Esophagus muscularis mucosa (tissue), 4 donors: ENCODE measurements at places on chromosomes 1 and 21. TPM values are rescaled to one million over a fixed set of nuclear protein-coding genes. Genes with fewer than 3 reads are reported as not detected.

- DNase-seq = no peak
These were observed 151.1 kb upstream of the KLHDC7A start for GRCh38 chr1:18329469-18330253.

The SGIP1 gene
- 10.6 TPM for total RNA-seq

GRCh38 chr1:205150651-205151428, 29.1 kb upstream of the RBBP5 start:
- DNase-seq = no peak

- no peak for DNase-seq
These were observed 261.9 kb upstream of the DEPDC1 start for GRCh38 chr1:68758666-68759209.

DNA sequence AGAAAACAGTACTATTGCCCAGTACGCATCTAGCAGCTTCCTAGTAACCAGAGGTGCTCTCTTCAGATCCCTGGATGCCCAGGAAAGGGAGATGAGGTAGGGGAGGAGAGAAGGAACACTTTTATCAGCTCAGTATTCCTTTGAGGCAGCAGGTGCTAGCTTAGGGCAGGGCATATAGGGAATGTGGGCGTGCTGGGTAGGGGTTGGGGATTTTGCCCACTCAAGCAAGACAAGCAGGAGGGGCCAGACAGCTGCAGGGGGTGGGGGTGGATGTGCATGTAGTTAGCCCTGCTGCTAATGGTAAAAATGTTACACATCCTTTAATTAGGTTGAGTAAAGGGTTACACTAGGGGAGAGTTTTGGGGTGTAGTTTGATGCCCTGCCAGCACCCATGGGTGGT, 18.1 kb upstream of the AVPR1B start:
- DNase-seq = no peak

GRCh38 chr1:165162671-165163241, 193.8 kb downstream of the LMX1A start:
- DNase-seq = no peak

- no peak for DNase-seq
These were observed 72.7 kb downstream of the SLC66A1 start for GRCh38 chr1:19384772-19385187.

DNA sequence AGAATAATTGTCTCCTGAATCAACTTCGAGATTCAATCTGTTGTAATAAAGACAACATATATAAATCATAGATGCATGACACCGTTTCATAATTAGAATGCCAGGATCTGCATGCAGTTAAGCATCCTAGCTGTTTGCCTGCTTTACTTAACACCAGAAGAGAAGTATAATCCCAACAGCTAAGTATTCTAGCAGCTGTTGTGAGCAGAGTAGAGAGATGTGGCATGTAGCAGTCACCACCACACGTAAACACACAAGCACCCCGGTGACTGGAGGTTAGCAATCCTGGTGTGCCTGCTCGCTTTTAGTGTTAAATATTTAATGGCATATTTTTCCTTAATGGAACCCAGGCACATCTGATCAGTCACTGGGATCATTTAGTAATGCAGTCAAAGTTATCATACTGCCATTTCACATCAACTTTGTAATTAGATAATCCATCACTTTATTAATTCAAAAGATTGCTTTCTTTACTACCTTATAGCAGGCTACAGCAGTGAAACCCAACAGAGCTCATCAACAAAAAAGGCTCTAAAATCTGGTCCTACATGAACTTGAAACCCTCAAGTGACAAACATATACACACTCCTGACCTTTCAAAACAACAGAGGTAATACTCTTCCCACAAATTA, 187.9 kb downstream of the SMYD3 start:
- no peak for DNase-seq

GRCh38 chr1:231731268-231731667, 104.7 kb downstream of the DISC1 start:
- no peak for DNase-seq

The TNFAIP8L2 gene
- total RNA-seq = 8.3 TPM

The SELENOF gene
- 92.0 TPM for total RNA-seq

The ADAMTS4 gene
- 126 TPM for total RNA-seq

The SELE gene
- total RNA-seq = 1.7 TPM

- no peak for DNase-seq
These were observed 796.2 kb downstream of the PLA2G4A start for GRCh38 chr1:187624812-187625545.

- DNase-seq = no peak
These were observed 29.2 kb downstream of the MAPKAPK2 start for GRCh38 chr1:206713910-206714312.

- DNase-seq = no peak
These were observed 127.6 kb upstream of the CTTNBP2NL start for GRCh38 chr1:112268408-112268807.

The PIK3CD gene
- 15.5 TPM for total RNA-seq

The ZBTB8A gene
- 10.0 TPM for total RNA-seq
